ENCODE measurements at places on chromosomes 12 and 14.

DNA sequence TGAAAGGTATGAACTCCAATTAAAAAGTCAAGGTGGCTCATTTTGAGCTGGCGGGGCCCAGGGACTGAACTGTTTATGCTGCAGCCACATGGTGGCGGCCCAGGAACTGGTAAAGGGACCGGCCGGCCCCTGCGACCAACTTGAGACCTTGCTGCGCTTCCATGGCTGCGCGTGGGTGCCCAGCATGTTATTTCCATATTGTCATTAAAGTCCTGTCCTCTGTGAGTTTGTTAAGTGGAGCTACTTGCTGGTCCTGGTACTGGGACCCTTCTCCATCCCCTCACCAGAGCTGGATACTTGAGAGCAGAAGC lies 62.3 kb downstream of the BEGAIN start:
- no peak for DNase-seq

GRCh38 chr14:91373591-91374254 lies 43.9 kb downstream of the CCDC88C start:
- no peak for DNase-seq

DNA sequence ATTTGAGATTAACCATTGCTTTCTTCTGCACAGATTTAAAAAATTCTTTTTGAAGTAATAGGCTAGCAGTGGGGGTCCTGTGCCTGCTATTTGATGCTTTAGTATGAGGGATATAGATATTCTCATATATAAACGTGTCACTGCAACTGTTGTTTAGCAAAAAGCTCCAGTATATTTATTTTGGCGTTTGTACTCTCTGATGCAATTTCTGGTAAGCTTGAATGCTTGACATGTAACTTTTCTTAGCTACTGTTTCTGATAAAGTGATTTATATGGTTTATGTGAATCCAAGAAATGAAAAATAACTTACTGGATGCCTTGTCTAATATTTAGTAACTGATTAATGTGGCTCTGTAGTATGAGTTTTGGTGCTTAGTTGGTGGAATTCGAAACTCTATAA lies 77.1 kb downstream of the TTLL5 start:
- peak; percentile 39 for DNase-seq

DNA sequence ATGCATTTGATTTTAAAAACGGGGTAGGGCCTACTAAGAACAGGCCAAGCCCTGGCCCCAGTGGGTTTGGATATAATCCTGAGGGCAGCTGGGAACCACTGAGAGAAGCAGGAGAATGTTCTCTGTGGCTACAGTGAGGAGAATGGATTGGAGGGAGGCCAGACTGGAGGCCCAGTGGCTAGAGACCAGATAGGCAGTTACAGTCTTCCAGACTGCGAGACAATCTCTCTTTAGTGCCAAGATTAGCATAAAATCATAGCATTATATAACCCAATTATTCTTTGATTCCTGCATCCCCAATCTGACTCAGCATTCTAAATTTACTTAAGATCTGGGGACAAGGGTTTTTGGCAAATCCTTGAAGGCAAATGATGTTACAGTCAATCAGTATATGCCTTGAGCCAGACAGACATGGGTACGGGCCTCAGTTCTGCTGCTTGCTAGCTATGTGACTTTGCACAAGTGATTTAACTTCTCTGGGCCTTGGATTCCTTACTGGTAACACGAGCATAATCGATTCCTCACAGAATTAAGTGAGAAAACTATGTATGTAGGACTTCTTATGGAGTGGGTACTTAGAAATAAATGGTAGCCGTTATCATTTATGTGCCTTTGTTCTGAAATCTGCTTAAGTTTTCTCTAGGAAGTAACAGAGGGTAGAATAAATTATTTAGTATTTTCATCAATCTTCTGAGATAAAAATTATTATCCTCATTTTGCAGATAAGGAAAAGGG lies 18.3 kb downstream of the NINJ2 start:
- no peak for DNase-seq

DNA sequence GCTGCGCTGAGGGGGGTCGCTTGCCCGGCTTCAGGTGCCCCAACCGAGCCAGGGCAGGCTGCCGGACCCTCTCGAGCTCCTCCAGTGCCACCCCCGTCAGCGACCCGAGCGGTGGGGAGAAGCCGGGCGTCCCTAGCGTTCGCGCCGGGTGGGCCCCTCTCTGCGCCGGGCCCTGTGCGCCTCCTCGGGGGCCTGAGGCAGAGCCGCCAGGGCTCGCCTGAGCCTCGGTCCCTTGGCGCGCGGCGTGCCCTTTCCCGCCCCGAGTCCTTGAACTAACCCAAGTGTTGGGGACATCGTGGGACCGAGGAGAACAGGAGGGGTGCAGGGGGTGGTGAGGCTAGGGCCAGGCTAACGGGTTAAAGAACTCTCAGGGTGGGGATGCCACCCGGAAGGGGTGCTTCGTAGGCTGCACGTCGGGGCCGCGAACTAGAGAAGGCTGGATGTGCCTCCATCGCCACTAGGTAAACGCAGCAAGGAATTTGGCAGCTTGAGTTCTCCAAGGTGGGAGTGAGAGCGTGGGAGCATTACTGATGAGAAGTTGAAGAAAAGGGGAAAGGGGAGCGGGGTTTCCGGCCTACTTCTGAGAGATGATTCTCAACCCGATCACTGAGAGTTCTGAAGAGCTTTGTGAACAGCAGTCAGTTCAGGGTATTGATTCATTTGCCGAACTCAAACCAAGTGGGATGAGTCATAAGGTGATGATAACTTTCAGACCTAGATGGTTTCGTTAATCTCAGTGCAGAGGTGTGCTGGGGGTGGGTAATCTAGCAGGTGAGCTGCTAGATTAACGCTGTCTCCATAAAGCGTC lies 618 bp downstream of the RNF34 start:
- no peak for DNase-seq

- peak; percentile 81 for DNase-seq
Observed at GRCh38 chr14:61472011-61472672, 150.8 kb downstream of the PRKCH start.

DNA sequence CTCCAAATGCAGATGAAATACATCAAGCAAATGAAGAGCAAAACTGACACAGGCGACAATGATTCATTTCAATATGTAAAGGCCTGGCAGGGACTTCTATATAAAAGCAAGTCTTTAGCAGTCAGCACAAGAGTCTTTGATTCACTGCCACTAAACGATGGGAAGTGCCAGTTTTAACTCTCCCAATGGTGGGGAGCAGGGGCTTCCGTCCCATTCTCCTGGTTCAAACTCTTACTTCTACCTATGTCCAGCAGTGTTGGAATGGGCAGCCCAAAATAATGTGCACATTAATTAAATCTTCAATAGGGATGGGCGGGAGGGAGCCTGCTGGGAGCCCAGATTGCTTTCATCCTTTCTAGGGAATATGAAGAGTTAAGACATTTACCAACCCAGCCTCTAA lies 97.5 kb upstream of the MDM1 start:
- no peak for DNase-seq

- DNase-seq = no peak
Observed at GRCh38 chr12:129028844-129029243, 175.6 kb downstream of the GLT1D1 start.

- no peak for DNase-seq
Observed at GRCh38 chr14:53861781-53862180, 94.8 kb downstream of the BMP4 start.

- no peak for DNase-seq
Observed at GRCh38 chr14:75667099-75667765, 6.2 kb downstream of the TTLL5 start.

DNA sequence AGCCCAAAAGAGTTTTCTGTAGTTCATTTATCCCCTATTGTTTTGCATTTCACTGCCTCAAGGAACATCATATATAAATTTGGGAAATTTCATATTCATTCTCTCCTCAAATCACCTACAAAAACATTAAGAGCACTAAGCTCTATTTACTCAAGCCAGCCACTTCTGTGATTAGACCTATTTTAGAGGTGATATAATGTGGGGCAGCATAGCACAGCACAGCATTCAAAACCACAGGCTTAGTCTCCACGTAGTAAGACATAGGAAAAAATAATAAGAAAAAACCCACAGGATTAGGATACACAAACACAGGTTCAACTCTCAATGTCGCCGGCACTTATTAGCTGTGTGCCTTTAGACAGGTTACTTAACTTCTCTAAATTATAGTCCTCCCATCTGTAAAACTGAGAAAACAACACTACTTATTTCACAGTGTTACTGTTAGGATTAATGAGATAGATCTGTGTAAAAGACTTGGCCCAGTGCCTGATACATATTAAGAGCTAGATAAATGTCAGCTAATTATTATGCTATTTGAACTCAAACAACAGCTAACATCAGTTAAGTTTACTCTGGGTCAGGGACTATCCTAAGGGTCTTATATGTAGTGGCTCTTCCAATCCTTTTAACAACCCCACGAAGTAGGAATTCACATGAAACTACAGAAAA lies 20.3 kb downstream of the DCAF5 start:
- no peak for DNase-seq

- no peak for DNase-seq
Observed at GRCh38 chr12:47249082-47249481, 169.3 kb upstream of the AMIGO2 start.

- DNase-seq = no peak
Observed at GRCh38 chr12:67916266-67916970, 72.8 kb upstream of the IFNG-AS1 start.

GRCh38 chr12:23704992-23705943 lies 244.2 kb downstream of the SOX5 start:
- no peak for DNase-seq

DNA sequence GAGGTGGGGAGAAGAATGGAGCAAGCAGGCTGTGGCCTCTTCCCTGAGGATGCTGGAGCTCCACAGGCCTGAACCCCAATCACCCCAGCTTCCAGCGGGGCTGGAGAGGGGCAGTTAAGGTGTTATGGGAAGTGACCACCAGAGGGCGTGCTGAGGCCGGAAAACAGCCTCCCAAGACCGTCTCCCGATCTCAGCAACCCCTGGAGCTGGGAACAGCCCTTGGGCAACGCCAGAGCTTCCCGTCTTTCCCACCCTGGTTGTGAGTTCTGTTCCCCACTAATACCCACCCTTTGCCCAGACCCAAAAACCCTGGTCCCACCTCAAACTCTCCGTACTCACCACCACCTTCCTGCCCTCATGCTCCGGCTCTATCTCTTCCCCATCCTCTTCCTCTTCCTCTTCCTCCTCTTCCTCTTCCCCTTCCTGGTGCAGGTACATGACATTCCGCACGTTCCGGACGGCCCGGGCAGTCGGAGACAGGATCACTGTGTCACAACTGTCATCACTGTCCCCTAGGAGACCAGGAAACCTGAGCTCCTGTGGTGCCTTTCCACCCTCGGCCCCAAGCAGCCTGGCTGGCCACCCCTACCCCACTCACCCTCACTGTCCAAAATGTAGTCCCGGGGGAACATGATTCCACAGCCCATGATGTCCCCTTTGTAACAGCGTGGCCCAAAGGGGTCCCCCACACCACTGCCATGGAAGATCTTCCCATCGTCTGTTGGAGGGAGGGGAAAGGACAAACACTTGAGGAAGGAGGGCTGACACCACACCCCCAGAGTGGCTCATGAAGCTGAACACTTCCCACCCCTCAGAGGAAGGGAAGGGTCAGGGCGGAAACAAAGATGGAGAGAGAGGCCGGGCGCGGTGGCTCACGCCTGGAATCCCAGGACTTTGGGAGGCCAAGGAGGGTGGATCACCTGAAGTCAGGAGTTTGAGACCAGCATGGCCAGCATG lies 12.9 kb downstream of the SPRYD3 start:
- DNase-seq = peak; percentile 83

GRCh38 chr14:78282437-78282836 lies 112.3 kb downstream of the NRXN3 start:
- no peak for DNase-seq

DNA sequence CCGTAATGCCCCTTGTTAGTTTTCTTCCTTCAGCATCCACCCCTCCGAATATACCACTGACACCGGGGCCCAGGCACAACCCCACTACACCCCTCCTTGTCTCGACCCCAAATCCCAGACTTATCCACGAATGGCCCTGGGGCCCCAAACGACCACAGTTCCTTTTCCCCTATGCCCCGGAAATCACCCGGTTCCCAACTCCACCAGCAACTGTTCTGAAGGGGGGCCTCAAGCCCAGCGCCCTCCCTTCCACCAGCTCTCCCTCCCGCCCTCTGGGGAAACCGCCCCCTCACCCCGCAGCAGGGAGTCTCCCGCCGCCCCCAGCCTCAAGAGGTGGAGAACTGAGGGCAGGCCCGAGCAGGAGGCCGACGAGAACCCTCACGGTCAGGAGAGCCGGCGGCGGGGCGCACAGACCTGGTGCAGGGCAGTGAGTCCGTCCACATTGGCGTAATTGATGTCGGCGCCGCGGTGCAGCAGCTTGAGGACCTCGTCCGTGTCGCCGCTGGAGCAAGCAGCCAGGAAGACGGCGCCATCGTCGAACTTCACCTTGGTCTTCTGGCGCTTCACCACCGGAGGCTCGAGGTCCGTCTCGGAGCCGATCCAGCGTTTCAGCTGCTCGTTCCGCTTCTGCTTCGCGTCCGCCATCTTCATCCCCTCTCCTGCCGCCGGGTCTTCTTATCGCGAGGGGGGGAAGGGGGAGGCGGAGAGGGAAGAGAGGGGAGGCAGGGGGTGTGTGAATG lies 446 bp downstream of the PPP1R12A start:
- DNase-seq = no peak

DNA sequence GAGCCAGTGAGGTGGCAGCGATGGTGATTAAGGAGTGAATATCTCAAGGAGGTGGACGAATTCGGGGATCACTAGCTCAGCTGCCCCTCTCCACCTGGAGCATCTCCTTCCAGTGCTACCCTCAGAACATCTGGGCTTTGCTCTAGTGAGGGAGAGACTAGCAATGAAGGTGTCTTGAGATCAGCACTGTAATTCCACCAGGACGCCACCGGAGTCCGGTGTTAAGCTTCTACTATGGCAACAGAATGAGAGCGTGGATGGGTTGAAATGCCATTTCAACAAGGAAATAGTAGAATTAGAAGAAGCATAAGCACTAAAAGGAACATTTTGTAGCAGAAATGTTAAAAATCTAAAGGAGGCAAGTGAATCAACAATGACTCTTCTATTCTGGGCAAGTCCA lies 61.1 kb downstream of the NTF3 start:
- no peak for DNase-seq

GRCh38 chr14:36498938-36499337 lies 21.1 kb downstream of the NKX2-1 start:
- no peak for DNase-seq

GRCh38 chr14:29999013-29999539 lies 71.4 kb upstream of the PRKD1 start:
- DNase-seq = peak; percentile 5

DNA sequence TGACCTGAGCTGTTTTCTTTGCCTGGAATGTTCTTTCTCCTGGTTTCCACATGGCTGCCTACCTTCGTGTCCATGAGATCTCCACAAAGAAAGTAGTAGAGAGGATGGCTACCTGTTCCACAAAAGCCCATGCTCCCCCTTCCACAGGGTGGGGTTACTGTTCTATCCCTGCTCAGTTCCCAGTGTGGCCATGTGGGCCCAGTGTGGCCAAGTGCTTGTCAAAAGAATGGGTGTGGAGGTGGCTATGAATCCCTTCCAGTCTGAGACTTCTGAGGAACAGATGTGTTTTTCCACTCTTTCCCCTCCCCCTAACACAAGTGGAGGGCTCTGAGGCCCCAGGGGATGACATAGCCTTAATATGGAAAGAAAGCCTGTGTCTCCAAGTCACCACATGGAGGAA lies 26.2 kb upstream of the HSP90B1 start:
- no peak for DNase-seq

Measured in T47D (cell line).